ENCODE measurements at places on chromosomes 7 and 10.
A peak's percentile ranks its signal among the peaks of the same experiment; 100 is the strongest.

DNA sequence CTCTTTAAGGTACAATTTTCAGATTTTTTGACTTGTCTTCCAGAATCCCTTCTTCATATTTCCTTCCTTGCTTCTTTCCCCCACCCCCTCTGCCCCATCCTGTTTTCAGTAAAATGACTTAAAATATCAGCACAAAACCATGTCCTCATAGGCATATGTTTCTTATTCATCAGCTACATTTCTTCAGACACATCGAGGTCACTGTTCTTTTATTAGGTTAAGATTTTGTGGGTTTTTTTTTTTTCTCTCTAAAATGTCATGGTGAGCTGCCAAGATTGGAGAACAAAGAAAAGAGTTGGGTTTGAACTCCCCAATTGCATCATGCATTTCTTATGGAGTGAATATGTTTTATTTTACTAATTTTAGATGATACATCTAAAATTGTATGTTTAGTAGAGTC lies 35.8 kb downstream of the LAMB4 start:
- peak; percentile 84 for DNase-seq

- no peak for DNase-seq
These were observed 24.8 kb upstream of the ZNF800 start for GRCh38 chr7:127417346-127417745.

DNA sequence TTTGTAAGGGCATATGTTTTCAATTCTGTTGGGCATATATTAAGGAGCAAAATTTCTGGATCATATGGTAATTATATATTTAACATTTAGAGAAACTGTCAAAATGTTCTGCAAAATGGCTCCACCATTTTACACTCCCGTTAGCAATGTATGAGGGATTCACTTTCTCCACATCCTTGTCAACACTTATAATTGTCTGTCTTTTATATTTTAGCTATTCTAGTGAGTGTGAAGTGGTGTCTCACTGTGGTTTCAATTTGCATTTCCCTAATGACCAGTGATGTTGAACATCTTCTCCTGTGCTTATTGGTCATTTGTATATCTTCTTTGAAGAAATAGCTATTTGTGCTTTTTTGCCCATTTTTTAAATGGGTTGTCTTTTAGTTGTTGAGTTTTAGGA lies 8.1 kb upstream of the KLHDC10 start:
- DNase-seq: no peak

- DNase-seq: no peak
These were observed 116.6 kb upstream of the SFMBT2 start for GRCh38 chr10:7527468-7527867.

DNA sequence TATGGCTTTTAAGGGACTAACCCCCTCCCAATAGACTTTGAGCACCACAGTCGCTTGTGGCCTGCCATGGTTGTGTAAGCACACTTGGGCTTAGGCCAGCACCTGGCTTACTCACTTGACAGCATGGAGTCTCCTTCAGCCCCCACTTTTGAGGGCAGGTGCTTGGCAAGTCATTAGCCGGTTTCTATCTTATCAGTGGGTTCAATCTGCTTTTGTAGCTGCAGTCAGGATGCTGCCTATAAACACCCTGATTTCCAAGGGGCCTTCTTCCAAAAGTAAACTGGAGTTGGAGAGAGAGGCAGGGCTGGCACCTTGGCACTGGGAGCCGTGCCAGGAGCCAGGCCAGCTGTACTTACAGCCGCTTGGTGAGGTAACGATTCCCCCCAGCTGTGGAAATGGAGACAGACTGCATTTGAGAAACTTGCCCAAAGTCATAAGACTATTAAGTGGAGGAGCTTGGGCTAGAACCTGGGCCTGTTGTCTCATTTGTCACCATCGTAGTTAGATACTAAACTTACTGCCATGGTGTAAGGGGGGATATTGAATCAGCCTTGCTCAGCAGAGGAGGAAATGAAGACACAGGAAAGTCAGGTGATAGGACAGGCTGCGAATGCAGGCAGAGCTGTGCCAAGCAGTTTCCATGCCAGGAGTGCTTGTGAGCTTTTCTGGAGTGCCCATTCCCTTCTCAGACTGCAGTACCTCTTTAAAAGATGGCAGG lies 92.2 kb upstream of the EFCAB10 start:
- DNase-seq: no peak

DNA sequence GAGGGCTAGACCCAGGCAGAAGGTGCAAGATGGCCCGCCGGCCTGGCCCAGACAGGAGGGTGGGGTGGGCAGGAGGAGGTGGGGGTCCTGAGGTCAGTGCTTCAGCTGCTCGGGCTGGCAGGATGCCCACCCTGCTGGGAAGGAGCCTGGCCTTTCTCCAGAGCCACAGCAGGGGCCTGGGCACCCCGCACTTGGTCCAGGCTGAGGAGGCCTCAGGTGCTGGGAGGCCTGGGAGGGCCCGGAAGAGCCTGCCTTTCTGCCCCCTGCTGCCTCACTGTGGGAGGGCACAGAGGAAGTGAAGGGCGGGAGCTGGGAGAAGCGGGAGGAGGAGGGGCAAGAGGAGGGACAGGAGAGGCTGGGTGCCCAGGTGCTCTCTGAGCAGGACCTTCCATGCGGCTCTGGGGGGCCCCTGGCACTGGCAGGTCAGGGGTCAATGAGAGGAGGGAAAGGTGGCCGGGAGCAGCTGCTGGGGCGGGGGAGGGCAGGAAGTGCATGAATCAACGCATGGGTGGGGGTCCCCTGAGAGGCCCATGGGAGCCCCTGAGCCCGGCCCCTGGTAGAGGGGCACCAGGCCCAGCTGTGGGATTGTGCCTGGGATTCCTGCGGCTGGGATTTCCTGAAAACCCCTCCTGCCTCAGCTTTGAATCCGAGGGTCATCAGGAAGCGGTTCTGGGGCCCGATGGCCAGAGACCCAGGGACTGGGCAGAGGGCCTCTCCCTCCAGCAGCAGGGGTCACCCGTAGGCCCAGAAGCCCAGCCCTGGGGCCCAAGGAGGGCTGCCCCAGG lies 49.9 kb downstream of the PWWP2B start:
- peak; percentile 57 for DNase-seq

DNA sequence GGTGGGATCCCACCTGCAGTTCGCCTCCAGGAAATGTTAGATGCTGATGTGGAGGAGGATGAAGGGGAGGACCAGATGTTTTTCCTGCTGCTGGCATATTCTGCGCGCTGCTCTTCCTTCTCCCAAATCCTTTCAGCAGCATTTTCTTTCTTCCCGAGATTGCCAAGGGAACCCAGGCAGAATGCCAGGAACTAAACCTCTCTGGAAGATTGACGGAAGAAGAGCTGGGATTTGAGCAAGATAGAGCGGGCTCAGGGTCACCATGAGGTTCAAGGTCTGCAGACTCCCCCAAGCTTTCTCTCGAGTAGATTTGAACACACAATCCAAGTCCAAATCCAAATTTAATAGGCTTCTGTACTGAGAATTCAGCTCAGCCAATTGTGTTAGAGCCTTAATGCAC lies 345.2 kb upstream of the C7orf33 start:
- no peak for DNase-seq

DNA sequence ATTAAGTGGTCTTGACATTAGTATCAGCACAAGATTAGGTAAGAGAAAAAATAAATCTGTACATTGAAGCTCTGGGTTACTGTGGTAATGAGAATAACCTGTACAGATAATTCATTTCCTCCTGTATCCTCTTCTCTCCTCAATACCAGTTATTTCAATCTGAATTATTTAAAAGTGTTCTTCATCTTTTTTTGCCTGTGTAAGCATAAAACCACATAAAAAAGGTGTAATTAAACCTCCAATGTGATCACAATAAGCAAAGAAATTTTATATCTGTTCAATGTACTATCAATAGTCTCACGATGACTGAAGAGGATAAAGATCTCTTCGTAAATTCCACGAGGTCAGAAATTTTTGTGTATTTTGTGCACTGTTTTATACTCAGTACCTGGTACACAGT lies 1.2 kb upstream of the MYPN start:
- DNase-seq: no peak

DNA sequence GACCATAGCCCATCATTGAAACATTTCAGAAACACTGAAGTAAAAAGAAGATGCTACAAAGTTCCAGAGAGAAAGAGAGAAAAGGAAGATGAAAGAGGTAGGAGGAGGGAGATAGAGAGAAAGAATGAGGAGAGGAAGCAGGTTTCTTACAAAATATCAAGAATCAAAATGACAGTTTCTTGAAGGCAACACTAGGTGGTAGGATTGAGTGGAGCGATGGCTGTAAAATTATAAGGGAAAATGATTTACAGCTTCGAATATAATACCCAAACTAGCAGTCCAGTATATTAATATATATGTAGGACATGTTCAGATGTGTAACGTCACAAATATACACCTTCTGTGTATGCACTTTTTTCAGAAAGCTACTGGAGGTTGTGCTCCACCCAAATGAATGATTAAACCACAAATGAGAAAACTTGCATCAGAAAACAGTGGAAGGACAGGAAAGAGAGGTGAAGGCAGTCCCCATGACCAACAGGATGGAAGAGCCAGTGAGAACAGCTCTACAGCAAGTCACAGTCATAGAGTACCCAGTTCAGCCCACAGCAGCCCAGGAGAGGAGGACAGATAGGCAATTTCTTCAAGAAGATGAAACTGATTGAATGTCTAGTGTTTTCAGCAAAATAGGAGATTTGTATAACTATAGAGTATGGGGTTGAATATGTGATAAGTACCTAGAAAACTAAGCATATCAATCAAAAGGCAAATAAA lies 151.5 kb upstream of the TARP start:
- DNase-seq: peak; percentile 15

GRCh38 chr10:63364918-63365317 lies 100.9 kb downstream of the JMJD1C start:
- DNase-seq: no peak

- no peak for DNase-seq
These were observed 375.5 kb downstream of the TCERG1L start for GRCh38 chr10:130935897-130936550.

GRCh38 chr10:74823791-74824183 lies 2.6 kb upstream of the KAT6B start:
- DNase-seq: no peak

DNA sequence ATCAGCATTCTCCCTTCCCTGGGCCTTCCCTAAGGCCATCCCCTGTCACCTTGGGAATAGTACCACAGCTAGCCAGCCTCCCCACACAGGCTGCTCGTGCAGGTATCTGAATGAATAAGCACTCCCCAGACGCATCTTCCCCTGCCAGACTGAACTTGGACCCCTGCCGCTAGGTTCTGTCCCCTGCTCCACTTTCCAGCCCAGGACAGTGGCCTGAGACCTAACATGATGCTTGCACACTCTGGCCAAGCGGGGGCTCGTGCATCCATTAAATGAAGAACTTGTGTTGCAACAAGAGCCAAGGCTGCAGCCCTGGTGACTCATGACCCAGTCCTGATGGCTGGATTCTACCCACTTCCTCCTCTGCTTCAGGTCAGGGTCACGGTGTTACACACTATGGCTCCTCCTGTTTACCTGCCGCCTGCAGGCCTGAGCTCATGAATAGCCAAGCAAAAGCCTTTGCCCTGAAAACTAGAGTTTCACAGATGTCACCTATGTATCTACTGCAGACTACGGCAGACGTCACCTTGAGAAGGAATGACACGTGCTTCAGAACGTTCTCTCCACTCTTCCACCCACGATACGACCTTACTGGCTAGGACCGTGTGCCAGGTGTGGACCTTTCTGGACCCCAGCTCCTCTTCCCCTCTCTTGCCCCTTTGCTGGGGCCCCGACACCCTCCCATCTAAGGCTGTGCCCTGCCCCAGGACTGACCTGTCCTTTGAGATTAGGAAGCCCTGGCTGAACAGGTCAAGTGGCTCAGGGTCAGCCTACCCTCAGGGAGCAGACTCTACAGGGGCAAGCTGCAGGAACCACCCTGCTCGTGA lies 6.5 kb downstream of the ASB13 start:
- peak; percentile 85 for DNase-seq

DNA sequence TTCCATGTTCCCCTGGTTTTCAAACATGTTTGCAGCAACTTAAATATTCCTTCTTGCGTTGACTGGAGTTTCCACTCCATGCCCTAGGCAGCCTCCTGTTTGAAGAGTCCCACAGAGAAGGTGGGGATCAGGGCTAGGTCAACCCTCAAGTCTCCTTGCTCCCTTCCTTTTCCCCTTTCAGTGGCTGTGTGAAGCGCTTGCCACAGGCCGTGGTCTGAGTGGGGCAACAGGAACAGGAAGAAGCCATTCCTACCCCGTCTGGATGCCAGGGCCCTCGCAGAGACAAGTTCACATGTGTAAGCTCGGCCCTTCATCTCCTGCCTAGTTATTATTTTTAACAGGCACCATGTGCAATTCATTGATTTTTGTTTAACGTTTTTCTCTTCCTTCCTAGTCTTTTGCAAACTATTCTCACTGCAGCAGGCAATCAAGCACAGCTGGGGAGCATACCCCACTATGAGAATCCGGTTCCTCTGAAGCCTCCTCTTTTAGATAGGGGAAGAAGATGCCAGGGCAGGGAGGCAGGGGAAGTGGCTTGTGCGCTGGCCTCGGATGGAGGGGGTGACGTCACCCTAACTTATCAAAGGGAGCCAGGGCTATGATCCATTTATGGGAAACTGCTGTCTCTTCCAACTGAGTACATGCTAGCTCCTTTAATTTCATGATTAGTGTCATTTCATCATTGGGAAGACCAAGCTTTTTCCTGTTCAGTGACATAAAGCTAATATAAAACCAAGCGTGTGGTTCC lies 64.2 kb downstream of the PRLHR start:
- peak; percentile 64 for DNase-seq

GRCh38 chr10:96835899-96836298 lies 3.8 kb downstream of the LCOR start:
- peak; percentile 42 for DNase-seq

- DNase-seq: no peak
These were observed 202.7 kb downstream of the DIP2C start for GRCh38 chr10:486666-487322.

GRCh38 chr7:117061751-117062150 lies 108.5 kb downstream of the ST7 start:
- peak; percentile 48 for DNase-seq

GRCh38 chr10:99540657-99541531 lies 8.2 kb downstream of the NKX2-3 start:
- DNase-seq: no peak

DNA sequence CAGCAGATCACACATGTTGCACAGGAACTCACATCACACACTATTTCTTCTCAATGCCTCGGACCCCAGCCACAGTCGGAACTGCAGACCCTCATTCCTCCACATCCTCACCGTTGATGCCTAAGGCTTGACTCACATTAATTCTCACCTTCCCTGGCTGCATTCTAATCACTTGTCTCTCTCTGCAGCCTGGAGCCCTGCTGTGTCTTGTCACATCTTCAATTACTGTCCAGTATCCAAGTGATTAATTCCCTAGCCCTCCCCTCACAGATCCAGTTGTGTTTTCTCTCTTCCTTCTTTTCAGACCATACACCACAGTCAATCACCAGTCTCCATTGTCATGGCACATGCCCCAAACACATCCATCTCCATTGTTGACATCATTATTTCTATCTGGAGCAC lies 592.4 kb upstream of the IGFBP3 start:
- no peak for DNase-seq

DNA sequence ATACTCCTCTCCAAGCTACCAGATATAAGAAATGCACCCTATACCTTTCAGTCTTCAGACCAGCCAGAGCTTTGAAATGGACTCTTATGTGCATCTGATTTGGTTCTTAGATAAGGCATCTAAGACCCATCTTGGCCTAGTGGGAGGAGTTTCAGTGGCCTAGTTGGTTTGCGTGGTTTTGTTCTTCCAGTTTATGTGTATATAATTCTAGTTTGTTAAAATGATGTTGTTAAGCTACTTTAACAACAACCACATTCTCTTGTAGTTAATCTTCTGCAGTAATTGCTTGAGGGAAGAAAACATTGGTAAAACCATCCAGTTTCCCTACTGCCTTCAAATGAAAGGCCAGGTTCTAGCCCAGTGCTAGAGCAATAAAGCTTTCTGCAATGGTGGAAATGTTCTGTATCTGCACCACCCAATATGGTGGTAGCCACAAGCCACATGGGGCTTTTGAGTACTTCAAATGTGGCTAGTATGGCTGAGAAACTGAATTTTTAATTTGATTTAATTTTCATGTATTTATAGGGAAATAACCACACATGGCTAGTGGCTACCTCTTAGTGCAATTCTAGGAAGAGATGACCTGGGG lies 66.3 kb downstream of the KLHDC10 start:
- no peak for DNase-seq
